SK-MEL-5 (cell line): ENCODE measurements at places on chromosomes 7 and 10. TPM values are rescaled to one million over a fixed set of nuclear protein-coding genes. Genes with fewer than 3 reads are reported as not detected.

The MET gene
- 330 and 331 TPM in 2 replicates for total RNA-seq

DNA sequence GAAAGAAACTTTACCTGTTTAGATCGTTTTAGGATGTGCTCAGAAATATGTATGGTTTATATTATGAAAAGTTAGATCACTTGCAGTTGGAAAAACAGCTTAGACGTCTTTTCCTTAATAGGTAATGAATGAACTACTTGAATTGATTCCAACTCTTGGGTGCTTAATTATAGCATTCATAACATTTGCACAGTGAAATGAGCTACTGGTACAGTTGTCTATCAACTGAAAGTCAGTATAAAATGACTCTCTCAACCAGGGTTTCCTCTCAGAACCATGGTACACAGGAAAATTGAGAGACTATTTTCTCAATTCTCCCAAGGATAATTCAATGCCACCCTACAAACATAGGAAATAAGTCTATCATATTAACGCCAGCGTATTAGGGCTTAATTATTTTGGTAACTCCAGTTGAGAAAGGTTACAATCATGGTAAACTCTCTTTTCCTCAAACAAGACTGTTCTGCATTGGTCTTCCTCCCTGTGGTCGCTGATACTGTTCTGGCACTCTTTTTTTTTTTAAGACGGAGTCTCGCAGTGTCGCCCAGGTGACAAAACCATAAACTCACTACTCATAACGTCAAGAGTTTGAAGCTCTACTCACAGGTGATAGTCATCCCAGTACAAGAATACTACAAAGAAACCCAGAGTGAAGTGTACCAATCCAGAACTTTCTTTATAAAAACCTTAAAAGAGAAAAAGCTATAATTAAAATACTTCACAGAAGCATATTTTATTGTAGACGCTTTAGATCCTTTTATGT lies 2.0 kb downstream of the ANLN start:
- no peak for DNase-seq

GRCh38 chr7:139820089-139820488 lies 9.0 kb upstream of the TBXAS1 start:
- no peak for DNase-seq

- no peak for DNase-seq
Observed at GRCh38 chr10:53458007-53458406, 685.4 kb upstream of the MBL2 start.

- DNase-seq = peak; percentile 99
Observed at GRCh38 chr10:98366062-98366530, 48.9 kb downstream of the PYROXD2 start.

- no peak for DNase-seq
Observed at GRCh38 chr10:96655461-96656197, 64.7 kb downstream of the PIK3AP1 start.
